Naive B cell (primary cell): ENCODE measurements at places on chromosomes 1 and 21. TPM values are rescaled to one million over a fixed set of nuclear protein-coding genes. Genes with fewer than 3 reads are reported as not detected.

DNA sequence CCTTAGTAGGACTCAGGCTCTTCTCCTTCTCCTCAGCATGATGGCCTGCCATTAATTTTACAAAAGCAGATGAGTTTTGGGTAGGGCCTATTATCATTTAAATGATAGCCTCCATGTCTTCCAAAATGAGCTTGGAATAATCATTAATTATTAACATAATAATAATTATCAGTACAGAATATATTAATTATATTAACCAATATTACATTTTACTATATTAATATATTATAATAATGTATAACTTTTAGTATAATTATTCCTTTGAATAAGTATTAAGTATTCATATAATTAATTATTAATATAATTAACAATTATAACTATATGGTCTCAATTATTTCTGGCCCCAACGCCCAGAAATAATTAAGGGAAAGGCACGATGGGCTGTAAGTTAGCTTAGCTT, 318.6 kb upstream of the ADGRL4 start:
- DNase-seq = no peak
- no peak overlapping the region for H3K4me3 ChIP-seq
- H3K27ac ChIP-seq = no peak overlapping the region
- H3K4me1 ChIP-seq = no peaks in the 10 kb centered on the region

DNA sequence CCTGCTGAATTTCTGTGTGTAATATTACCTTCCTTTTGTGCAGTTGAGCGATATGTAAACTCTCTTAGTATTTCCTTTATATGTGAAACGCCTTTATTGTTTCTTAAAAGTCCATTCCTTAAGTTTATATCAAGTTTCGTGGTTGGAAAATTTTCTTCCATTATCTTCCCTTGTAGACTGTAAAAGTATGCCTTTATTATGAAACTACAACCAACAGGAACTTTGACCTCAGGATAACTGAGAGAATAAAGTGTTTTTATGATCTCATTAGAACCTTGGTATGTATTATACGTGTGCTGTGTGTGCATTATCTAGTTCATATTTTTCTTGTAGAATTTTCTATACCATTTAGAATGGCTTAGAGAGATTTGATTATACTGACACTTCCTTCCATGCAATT, 3.1 kb upstream of the CDC14A start:
- H3K36me3 ChIP-seq = peaks cover 8% of the 10 kb centered on the region
- no peak overlapping the region for H3K27ac ChIP-seq
- no peak overlapping the region for H3K4me3 ChIP-seq
- H3K4me1 ChIP-seq = peaks cover 28% of the 10 kb centered on the region
- DNase-seq = no peak

GRCh38 chr1:69504730-69505252, 62.9 kb upstream of the LRRC7 start:
- H3K27me3 ChIP-seq = no peaks in the 10 kb centered on the region
- no peak overlapping the region for H3K27ac ChIP-seq
- DNase-seq = no peak
- H3K36me3 ChIP-seq = no peaks in the 10 kb centered on the region
- H3K4me1 ChIP-seq = no peaks in the 10 kb centered on the region
- no peak overlapping the region for H3K4me3 ChIP-seq

- peaks cover 23% of the 10 kb centered on the region for H3K36me3 ChIP-seq
- no peak for DNase-seq
- no peaks in the 10 kb centered on the region for H3K27me3 ChIP-seq
- peaks cover 33% of the 10 kb centered on the region for H3K4me1 ChIP-seq
- no peak overlapping the region for H3K27ac ChIP-seq
Measured at GRCh38 chr21:42003051-42003461, 7.1 kb downstream of the ZBTB21 start.

DNA sequence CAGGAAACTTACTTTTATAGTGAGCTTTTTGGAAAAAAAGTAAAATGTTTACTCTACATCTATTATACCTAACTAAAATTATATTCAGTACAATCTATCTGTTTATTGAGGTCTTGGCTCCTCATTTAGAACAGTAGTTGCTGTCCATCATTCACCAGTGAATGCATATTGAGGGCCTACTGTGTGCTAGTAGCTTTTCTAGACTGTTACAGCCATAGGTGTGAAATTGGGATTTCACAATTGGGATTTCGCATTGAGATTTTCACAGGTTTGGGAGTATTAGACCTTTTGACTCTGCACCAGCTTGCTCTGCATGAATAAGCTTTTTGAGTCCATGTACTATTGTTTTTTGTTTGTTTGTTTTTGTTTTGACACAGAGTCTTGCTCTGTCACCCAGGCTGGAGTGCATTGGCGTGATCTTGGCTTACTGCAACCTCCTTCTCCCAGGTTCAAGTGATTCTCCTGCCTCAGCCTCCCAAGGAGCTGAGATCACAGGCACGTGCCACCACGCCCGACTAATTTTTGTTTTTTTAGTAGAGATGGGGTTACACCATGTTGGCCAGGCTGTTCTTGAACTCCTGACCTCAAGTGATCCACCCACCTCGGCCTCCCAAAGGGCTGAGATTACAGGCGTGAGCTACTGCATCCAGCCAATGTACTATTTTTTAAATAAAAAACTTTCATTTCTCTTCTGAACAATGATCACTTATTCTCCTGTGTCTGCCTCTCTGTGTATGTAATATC, 47.2 kb upstream of the ERRFI1 start:
- no peaks in the 10 kb centered on the region for H3K36me3 ChIP-seq
- peaks cover 25% of the 10 kb centered on the region for H3K27me3 ChIP-seq
- no peak overlapping the region for H3K4me3 ChIP-seq

Gene DHRS3
- 1.1 TPM for polyA plus RNA-seq

GRCh38 chr1:184973272-184974055, 844 bp downstream of the NIBAN1 start:
- no peak for DNase-seq
- peaks cover 26% of the 10 kb centered on the region for H3K4me1 ChIP-seq
- H3K4me3 ChIP-seq = peak overlapping the region; percentile 95

DNA sequence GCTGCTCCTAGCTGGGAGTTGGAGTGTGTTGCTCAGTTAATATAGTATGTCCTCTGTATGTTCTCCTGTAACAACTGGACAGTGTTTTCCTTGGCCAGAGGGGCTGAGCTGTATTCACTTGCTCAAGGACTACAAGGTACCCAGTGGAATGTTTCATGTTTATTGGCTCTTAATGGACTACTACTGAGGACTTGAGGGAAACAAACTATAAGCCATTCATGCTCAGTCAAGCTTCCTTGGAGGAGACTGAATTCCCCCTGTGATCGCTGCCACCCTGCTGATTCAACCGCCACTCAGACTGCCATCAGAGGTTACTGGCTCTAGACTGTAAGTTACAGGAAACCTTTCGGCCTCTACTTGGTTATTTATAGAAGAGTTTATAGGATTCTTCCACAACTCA, 166.6 kb downstream of the ZC3H11B start:
- H3K36me3 ChIP-seq = no peaks in the 10 kb centered on the region
- no peak for DNase-seq
- H3K4me3 ChIP-seq = no peak overlapping the region
- H3K4me1 ChIP-seq = no peaks in the 10 kb centered on the region
- no peaks in the 10 kb centered on the region for H3K27me3 ChIP-seq

- H3K4me1 ChIP-seq = no peaks in the 10 kb centered on the region
- no peaks in the 10 kb centered on the region for H3K36me3 ChIP-seq
- no peak overlapping the region for H3K4me3 ChIP-seq
- no peaks in the 10 kb centered on the region for H3K27me3 ChIP-seq
Measured at GRCh38 chr1:166193057-166193698, 26.4 kb upstream of the FAM78B start.

DNA sequence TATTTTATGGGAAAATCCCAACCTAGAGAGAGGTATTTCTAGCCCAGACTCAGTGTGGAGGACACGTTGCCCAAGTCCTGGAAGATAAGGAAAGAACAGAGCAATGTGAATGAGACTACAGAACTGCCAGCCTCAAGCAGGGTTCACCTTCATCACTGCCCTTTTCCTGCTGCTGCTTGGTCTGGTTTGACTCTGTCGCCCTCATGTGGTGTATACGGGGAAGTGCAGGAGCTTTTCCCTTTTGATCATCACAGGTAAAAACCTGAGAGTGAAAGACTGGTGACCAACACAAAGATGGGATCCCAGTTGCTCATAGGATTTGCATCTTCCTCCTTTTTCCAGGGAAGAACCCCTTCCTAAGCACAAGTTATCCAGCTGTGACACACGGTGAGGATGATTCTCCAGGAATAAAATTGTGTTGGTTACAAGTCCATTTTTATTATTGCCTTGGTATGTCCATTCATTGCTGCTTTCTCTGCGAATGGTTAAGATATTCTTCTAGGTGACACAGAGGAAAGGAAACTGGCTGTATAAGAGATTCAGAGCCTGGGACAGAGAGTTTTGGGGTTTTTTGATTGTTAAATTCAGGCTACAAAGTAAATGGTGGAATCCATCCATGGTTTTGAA, 89.5 kb upstream of the CD53 start:
- H3K4me3 ChIP-seq = peak overlapping the region; percentile 11
- H3K27ac ChIP-seq = no peak overlapping the region
- H3K27me3 ChIP-seq = no peaks in the 10 kb centered on the region
- peaks cover 57% of the 10 kb centered on the region for H3K4me1 ChIP-seq

Gene FCRL5
- polyA plus RNA-seq = 138 TPM
